Inflammatory macrophage treated with lipopolysaccharide for 1 hour (primary cell): ENCODE measurements at places on chromosomes 4 and X.

DNA sequence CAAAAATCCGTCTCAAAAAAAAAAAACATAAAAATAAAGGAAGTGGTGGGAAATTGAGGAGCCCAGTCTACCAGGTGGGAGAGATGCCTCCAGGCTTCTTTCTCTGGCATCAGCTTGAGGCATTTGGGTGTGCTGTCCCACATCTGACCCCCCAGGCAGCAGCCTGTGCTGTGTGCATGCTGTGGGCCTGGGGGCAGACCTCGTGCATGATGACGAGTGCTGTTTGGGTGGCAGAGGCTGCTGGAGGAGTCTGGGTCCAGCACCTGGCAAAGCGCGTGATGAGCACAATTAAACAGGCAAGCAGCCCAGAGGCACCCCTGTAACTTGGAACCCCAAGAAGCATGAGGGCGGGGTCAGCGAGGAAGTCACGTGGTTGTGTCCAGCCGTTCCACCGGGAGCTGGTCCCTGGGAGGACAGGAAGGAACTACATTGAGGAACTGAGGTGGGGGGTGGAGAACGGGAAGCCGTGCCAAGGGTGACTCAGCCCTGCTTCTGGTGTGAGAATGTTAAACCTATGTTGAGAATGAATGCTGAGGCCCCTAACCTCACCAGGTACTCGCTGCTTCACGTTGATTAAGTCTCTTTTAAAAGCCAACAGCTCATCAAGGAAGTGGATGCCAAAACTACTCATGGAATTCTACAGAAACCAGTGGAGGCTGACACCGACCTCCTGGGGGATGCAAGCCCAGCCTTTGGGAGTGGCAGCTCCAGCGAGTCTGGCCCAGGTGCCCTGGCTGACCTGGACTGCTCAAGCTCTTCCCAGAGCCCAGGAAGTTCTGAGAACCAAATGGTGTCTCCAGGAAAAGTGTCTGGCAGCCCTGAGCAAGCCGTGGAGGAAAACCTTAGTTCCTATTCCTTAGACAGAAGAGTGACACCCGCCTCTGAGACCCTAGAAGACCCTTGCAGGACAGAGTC is 6.1 kb downstream of the TACC3 start:
- peak; percentile 77 for DNase-seq

GRCh38 chr4:180099957-180100356 is 2143.2 kb upstream of the TENM3 start:
- DNase-seq = peak; percentile 32

DNA sequence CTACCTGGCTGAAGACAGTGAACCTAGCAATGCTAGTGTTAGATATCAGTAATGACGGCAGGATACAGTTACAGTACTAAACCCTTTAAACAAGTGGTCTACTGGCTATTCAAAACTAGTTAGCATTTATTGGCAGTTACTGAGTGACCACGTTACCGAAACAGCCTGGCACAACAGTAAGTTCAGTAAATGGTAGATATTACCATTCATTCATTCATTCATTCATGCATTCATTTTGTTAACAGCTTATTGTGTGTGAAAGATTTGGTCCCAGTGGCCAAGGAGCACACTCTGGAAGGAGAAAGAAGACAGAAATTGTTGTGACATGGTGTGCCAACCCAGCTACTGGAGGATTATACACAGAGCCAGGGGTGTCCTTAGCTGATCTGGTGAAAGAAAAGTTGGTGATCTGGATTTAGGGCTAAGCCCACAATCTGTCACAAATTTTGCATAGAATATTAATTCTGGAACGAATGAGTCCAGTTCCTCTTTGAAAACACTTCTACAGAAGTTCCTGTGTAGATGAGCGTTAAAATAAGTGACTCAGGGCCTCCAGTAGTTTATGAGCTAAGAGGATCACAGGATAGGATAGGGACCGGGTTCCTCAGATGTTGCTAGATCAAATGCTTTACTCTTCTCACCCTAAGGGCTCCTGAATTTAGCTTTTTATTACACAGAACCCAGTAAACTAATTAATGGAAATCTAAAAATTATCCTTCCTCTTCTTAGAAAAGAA is 179.1 kb downstream of the CBR4 start:
- DNase-seq = peak; percentile 65

DNA sequence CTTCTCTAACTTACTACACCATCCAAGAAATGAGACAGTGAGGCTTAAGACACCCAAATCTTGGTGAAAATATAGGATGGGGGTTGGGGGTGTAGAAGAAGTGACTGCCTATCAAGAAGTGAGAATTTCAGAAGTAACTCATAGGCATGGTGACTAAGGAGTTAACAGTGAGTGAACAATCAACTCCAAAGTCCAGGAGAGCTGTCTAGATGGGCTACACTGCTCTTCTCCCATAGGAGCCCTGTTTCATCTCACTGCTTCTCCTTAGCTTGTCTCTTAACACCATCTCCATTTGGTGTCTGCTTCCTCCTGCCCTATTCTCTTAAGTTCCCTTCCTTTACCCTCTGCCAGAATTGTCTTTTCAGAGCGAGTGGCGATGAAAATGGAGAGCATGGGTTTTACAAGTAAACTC is 22.7 kb downstream of the FABP2 start:
- DNase-seq = peak; percentile 28

- DNase-seq = no peak
These were observed at the start of gene GK for GRCh38 chrX:30653415-30654131. GK (plus strand) TSS chrX:30653423; CDS start chrX:30653538, 115 bp downstream.

- DNase-seq = no peak
These were observed 189.8 kb downstream of the PPP3CA start for GRCh38 chr4:101157415-101158133.

DNA sequence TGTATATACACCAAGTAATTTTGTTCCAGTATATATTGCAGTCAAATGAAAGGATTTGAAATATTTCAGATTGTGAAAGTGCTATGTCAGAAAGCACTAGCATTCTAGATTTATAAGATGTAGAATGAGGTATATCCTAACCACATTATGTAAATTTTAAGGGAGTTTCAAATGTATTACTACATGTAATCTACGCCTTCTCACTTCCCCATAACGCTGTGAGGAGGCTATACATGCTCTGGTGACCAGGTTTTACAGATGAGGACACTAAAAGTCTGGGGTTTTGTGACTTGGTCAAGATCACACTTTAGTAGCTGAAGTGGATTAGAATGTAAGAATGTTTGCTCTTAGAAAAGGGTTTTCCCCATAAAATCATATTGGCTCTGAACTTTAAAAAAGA is 8.1 kb downstream of the ENPEP start:
- DNase-seq = peak; percentile 73

DNA sequence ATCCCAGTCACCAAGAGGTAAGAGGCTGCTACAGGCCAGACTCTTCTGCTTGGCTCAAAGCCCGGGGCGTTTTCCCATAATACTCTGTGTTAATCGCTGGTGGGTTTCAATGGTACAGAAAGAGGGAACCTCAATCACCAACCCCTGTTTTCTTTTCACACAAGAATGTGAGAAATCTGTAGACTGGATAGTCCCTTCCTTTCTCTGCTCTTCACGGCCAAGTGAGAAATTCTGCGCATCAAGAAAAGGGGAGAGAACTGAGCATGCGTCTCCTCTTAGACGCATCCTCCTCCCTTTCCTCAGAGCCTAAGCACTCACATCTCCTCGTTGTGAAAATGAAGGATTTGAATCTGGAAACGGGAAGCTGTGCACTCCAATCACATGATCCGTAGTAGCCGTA is 64.7 kb downstream of the CLNK start:
- no peak for DNase-seq

GRCh38 chr4:17817027-17817426 is 6.2 kb downstream of the NCAPG start:
- peak; percentile 47 for DNase-seq

DNA sequence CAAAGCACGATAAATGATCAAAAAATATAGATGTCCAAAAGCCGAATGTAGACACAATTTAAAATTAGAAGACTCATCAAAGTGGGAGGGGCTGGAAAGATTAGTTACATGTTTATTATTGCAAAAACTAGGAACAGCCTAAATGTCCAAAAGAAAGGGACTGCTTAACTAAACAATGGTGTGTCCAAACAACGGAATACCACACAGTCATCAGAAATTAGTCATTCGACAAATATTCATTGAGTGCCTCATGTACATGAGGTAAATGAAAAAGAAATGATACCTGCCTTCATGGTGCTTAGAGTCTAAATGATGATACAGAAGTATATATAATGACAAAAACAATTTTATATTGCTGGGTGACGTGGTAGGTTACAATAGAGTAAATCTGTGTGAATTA is 139.7 kb downstream of the MAML3 start:
- peak; percentile 7 for DNase-seq

- DNase-seq = no peak
These were observed 45.1 kb downstream of the ARHGEF6 start for GRCh38 chrX:136735601-136736000.

DNA sequence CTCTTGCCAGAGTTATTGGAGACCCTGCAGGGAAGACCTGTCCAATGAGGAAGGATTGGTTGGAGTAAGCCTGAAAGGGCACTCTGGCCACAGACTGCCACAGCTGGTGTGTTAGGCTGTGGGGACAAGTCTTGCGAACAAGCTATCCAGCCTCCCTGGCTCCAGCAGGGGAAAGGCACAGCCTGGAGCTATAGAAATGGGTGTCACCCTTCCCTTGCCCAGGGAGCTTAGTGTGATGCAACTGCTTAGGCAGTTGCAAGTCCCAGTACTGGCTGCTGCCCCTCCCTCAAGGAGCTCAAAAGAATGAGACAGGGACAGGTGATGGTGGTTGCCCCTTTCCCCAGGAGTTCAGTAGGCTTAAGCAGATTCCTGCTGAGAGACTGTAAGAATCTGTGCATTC is 165.7 kb upstream of the CT83 start:
- no peak for DNase-seq

GRCh38 chrX:103540145-103540544 is 20.9 kb upstream of the RAB40A start:
- no peak for DNase-seq

GRCh38 chr4:127214931-127215330 is 417.8 kb upstream of the INTU start:
- no peak for DNase-seq

DNA sequence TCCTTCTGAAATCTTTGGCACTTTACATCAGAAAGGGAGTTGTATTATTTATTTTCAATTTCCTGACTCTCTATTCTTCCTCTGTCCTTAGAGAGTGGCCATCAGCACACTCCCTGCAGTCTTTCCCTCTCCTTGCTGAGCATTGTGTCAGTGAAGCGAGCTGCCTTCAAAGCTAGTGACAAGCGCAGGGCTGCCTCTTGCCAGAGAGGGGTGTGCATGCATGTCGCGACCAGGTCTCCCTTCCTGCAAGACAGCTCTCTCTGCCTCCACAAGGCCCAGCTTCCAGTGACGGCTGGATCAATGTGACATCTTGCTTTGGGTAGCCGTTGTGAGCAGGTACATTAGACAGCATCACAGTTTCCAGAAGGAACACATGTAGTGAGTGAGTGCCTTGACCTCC is 810.9 kb upstream of the TENM3 start:
- no peak for DNase-seq

GRCh38 chr4:56220261-56220660 is 167.0 kb downstream of the AASDH start:
- no peak for DNase-seq

GRCh38 chrX:42434458-42435166 is 343.4 kb downstream of the PPP1R2C start:
- DNase-seq = no peak

DNA sequence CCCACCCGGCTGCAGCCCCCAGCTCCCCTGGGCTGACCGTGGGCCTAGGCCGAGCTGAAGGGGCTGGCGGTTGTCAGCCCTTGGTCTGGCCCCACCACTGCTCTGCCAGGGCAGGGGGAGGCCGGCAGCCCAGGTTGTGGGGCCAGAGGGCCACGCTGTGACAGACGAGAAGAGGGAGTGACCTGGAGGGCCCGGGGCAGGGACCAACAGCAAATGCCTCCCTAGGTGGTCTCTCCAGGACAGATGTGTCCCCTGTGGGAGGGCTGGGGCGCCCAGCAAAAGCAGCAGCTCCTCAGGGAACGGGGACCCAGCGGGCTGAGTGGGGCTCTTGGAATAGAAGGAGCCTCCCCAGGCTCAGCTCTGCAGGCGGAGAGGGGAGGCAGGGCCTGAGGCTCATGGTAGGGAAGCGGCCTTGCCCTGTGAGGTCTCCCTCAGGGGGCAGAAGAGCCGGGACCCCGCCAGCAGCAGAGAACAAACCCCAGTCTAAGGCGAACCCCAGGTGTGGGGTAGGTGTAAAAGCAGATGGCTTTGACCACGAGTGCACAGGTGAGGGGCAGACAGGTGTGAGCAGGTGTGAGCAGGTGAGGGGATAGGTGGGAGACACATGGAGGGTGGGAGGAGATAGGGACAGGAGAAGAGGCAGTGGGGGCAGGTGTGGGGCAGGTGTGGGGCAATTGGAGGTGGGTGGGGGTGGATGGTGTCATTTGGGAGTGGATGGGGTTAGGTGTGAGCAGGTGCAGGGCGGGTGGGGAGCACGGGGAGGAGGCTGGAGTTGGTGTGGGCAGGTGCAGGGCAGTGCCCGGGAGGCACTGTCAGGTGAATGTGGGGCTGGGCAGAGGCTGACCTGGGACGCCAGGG is 34.1 kb upstream of the SPON2 start:
- no peak for DNase-seq

- peak; percentile 7 for DNase-seq
These were observed 78.8 kb upstream of the PACRGL start for GRCh38 chr4:20621476-20621875.

GRCh38 chr4:15756361-15756861 is 21.7 kb upstream of the CD38 start:
- peak; percentile 35 for DNase-seq

- no peak for DNase-seq
These were observed 191.4 kb downstream of the ADAMTS3 start for GRCh38 chr4:72377491-72378194.

- no peak for DNase-seq
These were observed 522.4 kb upstream of the RPS6KA3 start for GRCh38 chrX:20789103-20789502.

DNA sequence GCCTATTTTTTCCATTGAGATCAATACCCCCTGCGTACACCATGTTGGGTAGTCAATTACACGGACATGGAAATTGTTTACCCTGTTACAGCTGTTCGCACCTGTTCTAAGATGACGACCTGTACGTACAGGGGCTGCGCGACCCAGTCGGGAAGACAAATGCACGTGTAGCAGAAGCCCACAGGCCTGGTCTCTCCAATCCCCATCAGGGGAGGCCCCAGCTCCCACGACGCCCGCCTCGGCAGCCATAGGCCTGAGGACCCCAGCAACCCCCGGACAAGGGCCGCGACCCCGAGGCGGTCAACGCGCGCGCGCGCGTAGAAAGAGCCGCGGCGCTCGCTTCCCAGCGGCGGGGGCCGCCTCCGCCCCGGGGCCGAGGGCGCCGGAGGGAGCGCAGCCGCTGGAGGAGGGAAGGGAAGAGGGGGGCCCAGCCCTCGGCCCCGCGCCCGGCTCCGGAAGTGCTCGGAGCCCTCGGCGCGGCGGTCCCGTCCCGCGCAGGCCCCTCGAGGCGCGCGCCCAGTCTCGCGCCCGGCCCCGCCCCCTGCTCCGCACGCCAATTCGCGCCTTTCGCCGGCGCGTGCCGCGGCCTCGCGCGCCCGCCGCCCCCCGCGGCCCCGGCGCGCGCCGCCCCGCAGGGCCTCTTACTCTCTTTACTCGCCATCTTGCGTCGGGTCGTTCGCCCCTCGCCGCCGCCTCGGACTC is 618 bp downstream of the RBBP7 start:
- no peak for DNase-seq
